ENCODE measurements at places on chromosomes 12 and 14.

- DNase-seq: peak; percentile 20
Measured at GRCh38 chr14:102949801-102950451, 27.5 kb downstream of the AMN start.

GRCh38 chr14:52318826-52319645 lies 4.9 kb downstream of the PTGER2 start:
- DNase-seq: no peak

- DNase-seq: peak; percentile 78
Measured at GRCh38 chr14:51310505-51310944, 70.5 kb downstream of the TMX1 start.

DNA sequence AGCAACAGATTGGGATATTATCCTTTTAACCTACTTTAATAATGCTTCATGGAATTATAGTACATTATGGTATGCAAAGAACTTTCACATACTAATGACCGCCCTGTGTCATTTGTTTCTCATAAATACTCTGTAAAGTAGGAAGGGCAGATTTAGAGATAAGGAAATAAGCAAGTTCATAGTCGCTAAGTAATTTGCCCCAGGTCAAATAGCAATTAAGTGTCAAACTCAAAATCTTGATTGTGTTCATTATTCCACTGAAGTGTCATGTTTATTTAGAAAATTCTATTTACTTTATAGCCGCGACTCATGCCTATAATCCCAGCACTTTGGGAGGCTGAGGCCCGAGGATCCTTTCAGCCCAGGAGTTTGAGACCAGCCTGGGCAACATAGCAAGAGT lies 98.7 kb upstream of the ATF1 start:
- no peak for DNase-seq

DNA sequence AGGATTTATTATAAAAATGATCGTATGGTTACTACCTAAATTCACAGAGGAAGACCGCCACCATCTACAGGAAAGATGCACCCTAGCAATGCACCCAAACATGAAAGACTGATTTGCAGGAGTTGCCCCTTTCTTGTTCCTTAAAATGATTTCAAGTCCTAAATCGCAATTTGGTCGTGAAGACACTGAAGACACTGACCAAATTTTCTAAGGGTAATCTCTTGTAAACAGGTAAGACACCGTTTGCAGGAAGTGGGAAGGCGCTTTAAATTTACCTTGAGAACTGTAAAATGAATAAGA lies 1.0 kb downstream of the SOS2 start:
- DNase-seq: no peak

- DNase-seq: no peak
Measured at GRCh38 chr12:43208221-43208620, 343.8 kb downstream of the ADAMTS20 start.

DNA sequence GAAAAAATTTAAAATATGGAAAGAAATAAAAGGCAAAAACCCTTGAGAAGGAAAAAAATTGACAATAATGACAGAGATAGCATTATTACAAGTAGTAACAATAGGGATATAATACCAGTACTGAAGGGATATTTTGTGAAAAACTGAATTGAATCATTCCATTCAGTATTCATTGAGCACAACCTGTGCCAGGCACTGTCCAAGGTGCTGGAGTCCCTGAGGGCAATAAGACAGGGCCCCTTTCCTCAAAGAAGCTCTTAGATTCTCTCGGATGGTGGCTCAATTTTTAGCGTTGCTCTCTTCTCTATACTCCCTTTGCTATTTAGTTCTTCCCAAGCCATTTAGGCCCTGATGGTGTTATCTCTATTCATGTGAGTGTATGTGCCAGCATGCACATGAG lies 34.3 kb upstream of the GAS2L3 start:
- peak; percentile 45 for DNase-seq

- DNase-seq: no peak
Measured at GRCh38 chr12:21819236-21819635, 44.7 kb upstream of the KCNJ8 start.

DNA sequence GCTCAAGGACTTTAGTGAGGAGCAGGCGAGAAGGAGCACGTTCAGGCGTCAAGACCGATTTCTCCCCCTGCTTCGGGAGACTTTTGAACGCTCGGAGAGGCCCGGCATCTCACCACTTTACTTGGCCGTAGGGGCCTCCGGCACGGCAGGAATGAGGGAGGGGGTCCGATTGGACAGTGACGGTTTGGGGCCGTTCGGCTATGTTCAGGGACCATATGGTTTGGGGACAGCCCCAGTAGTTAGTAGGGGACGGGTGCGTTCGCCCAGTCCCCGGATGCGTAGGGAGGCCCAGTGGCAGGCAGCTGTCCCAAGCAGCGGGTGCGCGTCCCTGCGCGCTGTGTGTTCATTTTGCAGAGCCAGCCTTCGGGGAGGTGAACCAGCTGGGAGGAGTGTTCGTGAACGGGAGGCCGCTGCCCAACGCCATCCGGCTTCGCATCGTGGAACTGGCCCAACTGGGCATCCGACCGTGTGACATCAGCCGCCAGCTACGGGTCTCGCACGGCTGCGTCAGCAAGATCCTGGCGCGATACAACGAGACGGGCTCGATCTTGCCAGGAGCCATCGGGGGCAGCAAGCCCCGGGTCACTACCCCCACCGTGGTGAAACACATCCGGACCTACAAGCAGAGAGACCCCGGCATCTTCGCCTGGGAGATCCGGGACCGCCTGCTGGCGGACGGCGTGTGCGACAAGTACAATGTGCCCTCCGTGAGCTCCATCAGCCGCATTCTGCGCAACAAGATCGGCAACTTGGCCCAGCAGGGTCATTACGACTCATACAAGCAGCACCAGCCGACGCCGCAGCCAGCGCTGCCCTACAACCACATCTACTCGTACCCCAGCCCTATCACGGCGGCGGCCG lies 1.1 kb downstream of the PAX9 start:
- no peak for DNase-seq

DNA sequence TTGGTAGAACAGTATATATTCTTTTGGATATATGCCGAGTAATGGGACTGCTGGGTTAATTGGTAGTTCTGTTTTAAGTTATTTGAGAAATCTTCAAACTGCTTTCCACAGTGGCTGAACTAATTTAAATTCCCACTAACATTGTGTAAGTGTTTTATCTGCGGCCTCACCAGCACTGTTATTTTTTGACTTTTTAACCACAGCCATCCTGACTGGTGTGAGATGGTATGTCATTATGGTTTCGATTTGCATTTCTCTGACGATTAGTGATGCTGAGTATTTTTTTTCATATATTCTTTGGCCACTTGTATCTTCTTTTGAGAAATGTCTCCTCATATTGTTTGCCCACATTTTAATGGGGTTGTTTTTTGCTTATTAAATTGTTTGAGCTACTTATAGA lies 357.4 kb downstream of the C12orf50 start:
- DNase-seq: peak; percentile 73

DNA sequence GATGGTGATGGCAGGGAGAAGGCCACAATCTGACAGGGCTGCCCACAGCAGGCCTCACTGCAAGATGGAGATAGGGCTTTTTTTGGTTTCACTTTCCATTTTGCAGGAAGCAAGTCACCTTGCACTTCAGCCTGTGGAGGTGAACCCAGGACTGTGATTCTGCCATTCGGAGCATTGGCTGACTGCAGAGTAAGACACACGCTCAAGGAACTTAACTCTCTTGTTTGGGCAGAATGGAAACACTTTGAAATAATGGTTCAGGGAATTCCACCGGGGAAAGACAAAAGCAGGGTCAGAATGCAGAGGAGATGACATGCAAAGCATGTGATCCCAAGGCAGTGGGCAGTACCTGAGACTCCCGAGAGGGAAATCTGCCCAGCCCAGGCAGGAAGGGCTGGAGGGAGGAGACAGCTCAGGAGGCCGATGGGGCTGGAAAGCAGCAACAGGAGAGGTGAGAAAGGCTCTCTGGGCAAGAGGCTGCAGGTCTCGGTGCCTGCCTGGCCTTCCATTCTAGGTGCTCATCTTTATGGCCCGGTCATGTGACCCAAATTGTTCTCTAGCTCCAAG lies 58.7 kb upstream of the PRMT8 start:
- no peak for DNase-seq

DNA sequence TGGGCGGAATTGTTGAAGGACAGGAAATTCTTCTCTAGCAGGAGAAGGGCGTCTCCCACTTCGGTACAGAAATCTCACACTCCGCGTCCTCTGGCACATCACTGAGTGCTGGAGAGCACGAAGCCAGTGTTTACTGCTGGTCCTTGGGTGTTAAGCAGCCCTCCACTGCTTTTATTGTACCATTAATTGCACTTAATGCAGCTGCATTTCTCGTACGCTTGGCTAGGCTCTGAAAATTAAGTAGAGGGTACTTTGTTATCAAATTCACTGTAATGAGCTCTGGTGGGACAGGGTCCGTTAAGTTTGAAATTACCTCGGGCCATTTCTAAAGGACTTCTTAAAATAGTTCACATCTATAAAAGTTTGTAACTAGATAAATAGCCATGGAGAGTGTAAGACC lies 411.2 kb downstream of the NPAS3 start:
- DNase-seq: no peak

DNA sequence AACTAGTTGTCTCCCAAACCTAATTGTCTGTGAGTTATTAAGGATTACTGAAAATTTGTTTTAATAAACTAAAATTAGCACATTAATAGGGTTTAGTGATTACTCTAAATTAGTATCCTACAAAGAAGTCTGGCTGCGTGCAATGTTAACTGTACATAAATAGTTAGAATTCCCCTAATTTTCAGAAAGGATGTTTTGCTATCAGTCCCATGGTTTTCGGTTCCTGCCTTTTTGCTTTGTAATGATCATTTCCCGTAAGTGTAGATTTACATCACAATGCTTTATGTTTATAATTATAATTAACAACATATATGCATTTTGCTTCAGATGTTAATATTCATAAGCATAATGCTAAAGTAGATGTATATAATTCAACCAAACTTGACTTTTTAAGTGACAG lies 19.8 kb upstream of the LYZ start:
- DNase-seq: no peak

DNA sequence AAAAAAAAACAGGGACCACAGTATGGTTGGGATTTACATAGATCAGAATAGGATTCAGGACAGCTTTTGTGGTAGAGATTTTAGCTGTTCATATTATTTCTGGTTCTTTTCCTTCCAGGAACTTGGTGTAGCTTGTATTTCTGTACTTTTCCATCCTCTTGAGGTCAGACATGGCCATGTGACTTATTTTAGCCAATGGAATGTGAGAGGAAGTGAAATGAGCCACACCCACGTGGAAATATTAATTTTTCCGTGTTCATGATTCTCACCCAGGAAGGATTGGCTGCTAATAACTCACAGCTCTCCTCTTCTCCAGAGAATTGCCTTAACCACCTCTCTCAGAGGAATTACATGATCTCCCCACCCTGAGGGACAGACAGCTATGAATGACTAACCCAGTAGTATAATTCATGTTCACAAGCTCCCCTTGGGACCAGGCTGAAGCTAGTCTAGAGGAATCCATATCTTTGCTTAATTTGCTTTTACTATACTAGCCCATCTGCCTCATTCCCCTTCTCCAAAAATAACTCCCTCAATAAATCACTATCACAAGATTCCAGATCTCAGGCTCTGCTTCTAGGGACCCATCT lies 340.4 kb downstream of the NUAK1 start:
- no peak for DNase-seq

DNA sequence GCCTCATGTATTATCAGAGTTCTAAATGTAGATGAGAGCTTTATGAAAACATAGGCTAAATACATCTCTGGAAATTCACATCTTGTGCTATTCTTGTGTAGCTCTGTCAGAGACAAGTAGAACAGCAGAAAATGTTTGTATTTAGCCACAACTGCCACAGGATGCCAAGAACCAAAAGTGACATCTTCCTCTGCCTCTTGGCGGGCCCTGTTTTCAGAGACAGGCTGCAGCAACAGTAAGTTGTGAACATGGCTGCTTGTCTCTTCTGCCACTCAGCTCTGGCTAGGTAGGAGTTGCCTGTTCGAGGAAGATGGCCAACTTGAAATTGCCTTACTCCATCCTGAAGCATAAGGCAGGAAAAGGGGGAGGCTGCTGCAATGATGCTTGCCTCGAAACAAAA lies 30.4 kb downstream of the SETD3 start:
- no peak for DNase-seq

DNA sequence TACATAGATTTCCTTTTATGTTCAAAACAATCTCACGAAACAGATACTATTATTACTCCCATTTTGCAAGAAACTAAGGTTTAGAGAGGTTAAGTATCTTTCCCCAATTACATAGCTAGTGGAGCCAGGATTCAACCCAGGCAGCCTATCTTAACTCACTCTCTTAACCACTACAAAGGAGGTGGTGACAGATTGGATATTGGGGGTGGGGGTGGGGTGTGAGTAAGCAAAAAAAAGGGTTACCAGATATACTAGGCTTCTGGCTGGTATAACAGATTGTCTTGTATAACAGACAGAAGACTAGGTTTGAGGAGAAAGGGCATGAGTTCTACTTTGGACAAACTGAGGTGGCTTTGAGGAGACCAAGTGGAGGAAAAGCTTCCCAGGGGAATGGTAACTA lies 2.1 kb downstream of the GMFB start:
- DNase-seq: no peak

DNA sequence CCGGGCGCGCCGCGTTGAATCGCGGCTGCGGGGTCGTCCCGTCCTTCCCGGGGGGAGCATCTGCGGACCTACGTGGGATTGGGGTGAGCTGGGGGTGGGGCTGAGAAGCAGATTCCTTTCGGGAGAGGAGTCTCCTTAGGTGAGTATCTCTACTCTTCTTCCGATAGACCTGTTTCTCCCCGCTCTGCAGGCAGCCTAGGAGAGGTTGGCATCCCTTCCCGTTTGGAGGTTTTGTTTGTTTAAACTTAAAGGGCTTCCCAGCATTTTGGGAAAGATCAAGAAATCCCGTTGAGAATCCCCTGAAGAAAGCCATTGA lies 411 bp downstream of the TTLL5 start:
- DNase-seq: no peak

GRCh38 chr12:118188690-118189371 lies 52.9 kb downstream of the PEBP1 start:
- no peak for DNase-seq

- no peak for DNase-seq
Measured at GRCh38 chr12:7117670-7118069, 8.7 kb upstream of the C1RL start.

- no peak for DNase-seq
Measured at GRCh38 chr14:105131241-105131640, 37.3 kb downstream of the JAG2 start.

Data from astrocyte of the cerebellum (primary cell).